Bronchial epithelial cell (primary cell): ENCODE measurements at places on chromosomes 2 and 18. TPM values are rescaled to one million over a fixed set of nuclear protein-coding genes. Genes with fewer than 3 reads are reported as not detected.
A peak's percentile ranks its signal among the peaks of the same experiment; 100 is the strongest.

- DNase-seq = no peak
Observed at GRCh38 chr2:197800091-197800490, 4.3 kb upstream of the PLCL1 start.

GRCh38 chr18:57716549-57716948 lies 86.6 kb downstream of the ATP8B1 start:
- DNase-seq = no peak

DNA sequence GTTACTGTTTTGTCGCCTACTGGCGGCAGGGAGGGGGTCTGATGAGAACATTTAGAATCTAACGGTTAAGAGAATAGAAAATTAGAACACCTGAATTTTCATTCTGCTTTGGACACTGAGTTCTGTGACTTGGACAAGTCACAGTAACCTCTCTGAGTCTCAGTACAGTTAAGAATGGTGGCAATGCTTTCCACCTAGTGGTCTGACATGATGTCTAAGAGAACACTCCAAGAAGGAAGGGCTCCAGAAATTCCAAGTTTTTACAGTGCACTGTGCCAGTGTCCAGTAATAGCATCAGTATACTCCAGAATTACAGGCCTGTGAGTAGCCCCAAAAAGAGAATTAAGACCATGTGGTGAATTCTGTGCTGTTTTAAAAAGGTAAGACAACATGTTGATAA lies 174.1 kb upstream of the ZFP36L2 start:
- DNase-seq = no peak

The CYS1 gene
- 0.26 TPM in 2 replicates for total RNA-seq

The PDE6D gene
- 7.6 and 8.7 TPM in 2 replicates for total RNA-seq

GRCh38 chr2:113240915-113241911 lies 37.5 kb downstream of the PAX8 start:
- peak; percentile 100 for DNase-seq

The ANKRD30B gene
- not detected in 2 replicates for total RNA-seq

The ASB1 gene
- total RNA-seq = 41.9 and 70.2 TPM in 2 replicates
